ENCODE measurements at places on chromosomes 4 and X.

GRCh38 chr4:152920768-152921167 is 15.4 kb upstream of the FHDC1 start:
- DNase-seq = no peak

DNA sequence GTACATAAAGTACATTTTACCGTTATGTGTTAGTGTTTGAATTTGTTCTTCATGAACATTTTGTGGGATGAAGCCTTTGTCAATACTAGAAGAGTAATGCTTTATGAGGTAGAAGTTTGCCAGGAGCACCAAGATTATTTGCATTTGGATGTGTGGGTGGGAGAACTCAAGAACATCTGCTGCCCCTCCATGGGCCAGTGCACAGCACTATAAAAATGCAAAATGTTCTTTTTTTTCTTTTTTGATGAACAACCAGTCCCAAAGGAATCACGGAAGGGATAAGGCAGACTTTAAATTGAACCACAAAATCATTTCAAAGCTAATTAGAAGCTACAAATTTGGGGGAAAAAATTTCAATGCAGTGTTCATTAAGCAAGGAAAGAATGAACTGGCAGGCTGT is 300.3 kb upstream of the NWD2 start:
- DNase-seq = no peak

- no peak for DNase-seq
Measured at GRCh38 chrX:77918568-77918967, 8.1 kb downstream of the ATP7A start.

GRCh38 chrX:132948648-132949260 is 9.7 kb downstream of the HS6ST2 start:
- DNase-seq = no peak

DNA sequence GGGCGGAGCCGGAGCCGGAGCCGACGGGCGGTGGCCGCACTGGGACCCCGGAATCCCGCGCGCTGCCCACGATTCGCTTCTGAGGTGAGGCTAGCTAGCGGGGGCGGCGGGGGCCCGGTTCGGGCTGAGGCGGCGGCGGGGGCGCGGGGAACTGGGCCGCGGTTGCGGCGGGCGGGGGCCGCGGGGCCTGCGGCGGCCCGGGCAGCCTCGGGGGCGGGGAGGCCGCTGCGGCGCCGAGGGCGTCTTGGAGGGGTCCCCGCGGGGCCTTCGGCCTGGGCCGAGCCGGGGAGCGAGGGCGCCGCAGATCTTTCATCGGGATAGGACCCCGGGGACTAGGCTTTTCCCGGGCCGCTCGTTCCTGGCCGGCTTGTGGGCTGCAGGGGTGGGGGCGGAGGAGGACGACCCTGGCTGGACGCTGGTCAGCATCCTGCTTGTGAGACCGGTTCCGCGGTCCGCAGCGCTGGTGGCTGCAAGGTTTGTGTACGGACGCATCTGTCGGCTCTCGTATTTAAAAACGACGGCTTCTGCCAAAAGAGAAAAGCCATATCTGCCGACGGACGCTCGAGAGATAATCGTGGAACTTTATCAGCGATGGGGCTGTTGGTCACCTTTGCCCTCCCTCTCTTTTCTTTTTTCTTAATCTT is 419 bp downstream of the ADD1 start:
- no peak for DNase-seq

- peak; percentile 55 for DNase-seq
Measured at GRCh38 chrX:47523297-47523696, 37.7 kb upstream of the ARAF start.

DNA sequence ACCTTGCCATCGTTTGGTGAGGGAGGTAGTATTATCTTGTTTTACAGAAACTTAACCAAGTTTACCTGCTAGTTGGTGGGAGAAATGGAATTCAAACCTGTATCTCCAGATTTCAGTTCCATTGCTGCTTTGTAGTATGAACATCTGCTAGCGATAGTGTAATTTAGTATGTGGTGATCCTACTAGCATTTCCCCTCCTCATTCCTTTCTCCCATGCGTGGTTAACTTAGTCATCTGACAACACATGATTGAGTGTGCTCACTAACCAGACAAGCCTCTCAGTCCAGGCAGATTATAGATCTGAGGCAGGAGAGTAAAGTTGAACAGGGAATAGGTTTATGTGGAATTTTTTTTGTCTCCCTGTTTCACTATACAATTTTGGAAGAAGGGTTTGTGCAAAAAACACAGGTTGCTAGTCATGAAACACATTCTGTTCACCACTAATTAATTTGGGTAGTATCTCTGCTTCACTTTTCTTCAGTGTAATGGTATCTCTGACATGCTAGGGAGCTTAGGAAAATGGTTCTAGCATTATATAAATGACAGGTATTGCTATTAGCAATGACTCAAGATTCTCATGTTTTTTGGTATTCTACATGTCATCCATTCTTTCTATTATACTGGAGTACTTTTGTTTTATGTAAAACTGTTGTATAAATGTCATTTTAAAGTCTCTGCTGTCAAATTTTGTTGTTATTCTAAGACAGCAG is 21.7 kb downstream of the RBPJ start:
- DNase-seq = no peak

GRCh38 chr4:86233681-86234080 is 126.2 kb downstream of the MAPK10 start:
- no peak for DNase-seq

DNA sequence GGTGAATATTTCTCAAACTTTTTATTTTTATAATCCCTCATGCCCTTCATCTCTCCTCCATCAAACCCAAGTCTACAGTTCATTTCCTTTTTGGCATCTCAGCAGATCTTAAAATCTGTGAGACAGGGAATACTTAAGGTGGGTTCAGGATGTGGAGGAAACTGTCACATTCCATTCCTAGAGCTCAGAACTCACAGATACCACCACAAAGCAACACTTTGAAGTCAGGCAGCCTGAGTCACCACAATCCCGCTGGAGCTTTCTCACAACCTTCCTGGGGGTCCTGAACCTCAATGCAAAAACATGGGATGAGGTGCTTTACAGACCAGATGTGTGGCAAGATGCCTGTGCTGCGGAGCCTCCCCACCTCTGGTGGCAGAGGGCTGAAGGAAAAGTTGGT is 63.2 kb downstream of the HHIP start:
- no peak for DNase-seq

DNA sequence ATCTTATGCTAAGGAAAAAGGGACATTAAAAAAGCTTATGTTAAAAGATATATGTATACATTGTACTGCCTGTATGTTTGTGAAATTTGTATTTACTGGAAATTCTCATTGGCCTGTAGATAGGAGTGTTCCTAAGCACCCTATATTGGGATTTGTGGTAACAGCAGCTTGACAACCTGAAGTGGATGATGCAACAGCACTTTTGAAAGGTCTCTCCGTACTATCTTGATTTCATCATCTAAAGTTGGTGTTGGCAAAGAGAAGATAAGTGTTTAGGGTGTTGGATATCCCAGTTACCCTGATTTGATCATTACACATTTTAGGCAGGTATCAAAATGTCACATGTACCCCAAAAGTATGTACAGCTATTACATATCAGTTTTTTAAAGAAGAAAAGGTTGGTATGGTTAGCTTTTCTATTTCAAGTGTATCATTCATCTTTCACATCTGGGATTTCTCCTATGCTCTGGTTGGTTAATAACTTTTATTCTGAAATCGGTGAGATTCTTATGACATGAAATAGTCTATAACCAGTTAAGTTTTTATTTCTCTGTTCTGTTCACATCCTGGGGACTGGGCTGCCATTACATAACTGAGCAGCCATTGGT is 10.3 kb downstream of the HADH start:
- no peak for DNase-seq

DNA sequence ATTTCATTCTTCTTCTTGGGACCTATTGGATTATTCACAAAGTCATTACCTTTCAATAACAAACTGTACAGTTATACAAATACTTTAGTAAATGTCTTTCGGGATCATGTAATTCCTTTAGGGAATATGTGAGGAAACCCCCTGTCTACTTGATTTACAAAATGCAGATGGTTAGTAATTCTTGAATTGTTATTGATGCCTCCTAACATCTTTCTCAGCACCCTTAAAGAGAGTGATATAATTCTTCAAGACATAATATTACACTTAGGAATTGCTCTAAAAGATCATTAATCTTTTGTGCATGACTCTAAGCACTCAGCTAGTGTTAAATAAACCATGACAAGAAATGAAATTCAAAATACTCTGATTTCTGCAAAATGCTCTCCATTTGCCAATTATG is 988.1 kb upstream of the HS3ST1 start:
- no peak for DNase-seq

GRCh38 chrX:37922928-37923327 is 75.6 kb upstream of the DYNLT3 start:
- DNase-seq = no peak

- DNase-seq = no peak
Measured at GRCh38 chrX:119230850-119231249, 5.2 kb upstream of the PGRMC1 start.

DNA sequence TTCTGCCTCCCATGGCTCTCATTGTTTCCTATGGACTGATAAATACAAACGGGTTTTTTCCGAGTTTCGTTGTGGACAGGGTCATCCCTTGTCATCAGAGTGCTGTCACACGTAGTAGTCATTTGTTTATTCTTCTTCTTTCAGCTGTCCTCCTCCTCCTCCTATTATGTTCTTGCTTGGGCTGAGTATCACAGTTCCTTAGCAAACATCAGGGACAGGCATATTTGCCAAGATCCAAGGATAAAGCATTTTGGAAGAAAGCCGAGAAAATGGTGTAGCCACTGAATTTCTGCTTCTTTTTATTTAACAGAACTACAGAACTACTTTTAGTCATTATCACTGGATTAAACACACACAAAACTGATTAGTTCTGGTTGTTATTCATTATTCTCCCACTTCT is 167.9 kb downstream of the MAML3 start:
- no peak for DNase-seq

GRCh38 chrX:20056704-20057103 is 60.0 kb downstream of the MAP7D2 start:
- DNase-seq = no peak

GRCh38 chr4:88230969-88231771 is 53.2 kb downstream of the PPM1K start:
- no peak for DNase-seq

- DNase-seq = no peak
Measured at GRCh38 chrX:47936940-47937317, 66.9 kb downstream of the ZNF182 start.

DNA sequence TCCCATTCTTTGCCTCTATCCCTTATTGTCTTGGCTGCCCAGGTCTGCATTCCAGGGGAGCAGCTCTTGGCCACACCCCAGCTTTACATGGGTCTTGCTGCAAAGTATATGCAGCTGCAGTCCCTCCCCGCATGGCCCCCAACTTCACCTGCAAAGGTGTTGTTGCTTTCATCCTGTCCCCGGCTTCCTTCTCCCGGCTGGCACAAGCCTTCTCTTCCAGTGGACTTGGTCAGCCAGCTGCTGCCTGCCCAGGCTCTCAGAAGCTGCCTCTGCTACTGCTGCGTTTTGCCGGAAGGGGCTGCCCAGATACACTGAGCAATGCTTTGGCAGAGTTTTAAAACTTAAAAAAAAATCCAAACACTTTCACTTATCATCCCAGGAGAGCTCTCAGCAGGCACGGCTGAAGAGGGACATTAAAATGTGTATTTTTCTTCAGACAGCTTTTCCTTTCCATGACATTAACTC is 121.2 kb upstream of the PDLIM3 start:
- DNase-seq = peak; percentile 33

- no peak for DNase-seq
Measured at GRCh38 chr4:102430461-102430910, 70.7 kb upstream of the NFKB1 start.

GRCh38 chr4:22514481-22514880 is 1.4 kb downstream of the ADGRA3 start:
- DNase-seq = no peak

- no peak for DNase-seq
Measured at GRCh38 chrX:84186603-84187532, 1.1 kb downstream of the RPS6KA6 start.

- no peak for DNase-seq
Measured at GRCh38 chr4:111537871-111538270, 607.4 kb upstream of the FAM241A start.

DNA sequence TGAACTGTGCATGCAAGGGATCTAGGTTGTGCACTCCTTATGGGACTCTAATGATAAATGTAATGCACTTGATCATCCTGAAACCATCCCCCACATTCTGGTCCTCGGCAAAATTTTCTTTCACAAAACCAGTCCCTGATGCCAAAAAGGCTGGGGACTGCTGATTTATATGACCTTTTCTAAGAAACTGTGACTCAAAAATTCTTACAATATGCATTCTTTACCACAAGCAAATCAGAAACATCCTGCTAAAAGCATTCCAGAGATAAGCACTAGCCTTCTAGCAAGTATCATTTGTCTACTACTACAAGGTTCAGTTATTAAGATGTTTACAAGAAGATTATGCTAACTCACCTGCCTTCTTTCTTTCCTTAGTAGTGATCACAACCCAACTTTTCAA is 166.5 kb upstream of the PCDH7 start:
- no peak for DNase-seq

- no peak for DNase-seq
Measured at GRCh38 chrX:138872537-138872936, 161.0 kb upstream of the FGF13 start.

DNA sequence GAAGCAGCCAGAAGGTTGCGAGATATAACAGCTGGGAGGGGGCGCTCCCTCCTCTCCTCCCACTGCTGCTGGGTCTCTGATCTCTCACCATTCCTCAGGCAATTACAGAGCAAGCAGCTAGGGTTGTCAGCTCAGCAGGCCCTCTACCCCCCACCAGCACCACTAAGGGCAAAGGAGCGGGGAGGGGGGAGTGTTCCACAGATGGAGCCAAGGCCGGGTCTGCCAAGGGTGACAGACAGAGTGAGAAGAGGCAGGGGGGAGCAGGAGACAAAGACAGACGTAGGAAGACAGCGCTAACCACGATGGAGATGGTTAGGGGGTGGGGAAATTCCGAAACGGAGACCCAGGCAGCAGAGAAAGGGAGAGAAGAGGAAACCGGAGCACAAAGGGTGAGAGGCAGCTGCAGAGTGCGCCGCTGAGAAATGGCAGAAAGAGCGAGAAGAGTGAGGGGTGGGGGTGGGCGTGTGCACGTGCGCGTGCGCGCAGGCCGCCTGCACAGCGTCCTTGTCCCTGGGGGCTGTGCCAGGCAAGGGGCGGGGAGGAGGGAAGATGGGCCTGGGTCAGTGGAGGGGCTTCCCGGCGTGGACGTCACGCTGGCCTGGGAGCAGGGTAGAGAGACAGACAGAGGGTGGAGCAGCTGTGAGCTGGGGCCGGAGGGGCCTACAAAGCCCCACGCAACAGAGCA is 6.9 kb downstream of the L1CAM start:
- DNase-seq = no peak

- no peak for DNase-seq
Measured at GRCh38 chr4:107793996-107794395, 30.7 kb upstream of the SGMS2 start.
